ENCODE measurements at places on chromosomes 5 and 9. TPM values are rescaled to one million over a fixed set of nuclear protein-coding genes. Genes with fewer than 3 reads are reported as not detected.

GRCh38 chr5:117380316-117380715 lies 805.7 kb upstream of the SEMA6A start:
- DNase-seq, result no peak

The CCL19 gene
- total RNA-seq, result 1.00 TPM

DNA sequence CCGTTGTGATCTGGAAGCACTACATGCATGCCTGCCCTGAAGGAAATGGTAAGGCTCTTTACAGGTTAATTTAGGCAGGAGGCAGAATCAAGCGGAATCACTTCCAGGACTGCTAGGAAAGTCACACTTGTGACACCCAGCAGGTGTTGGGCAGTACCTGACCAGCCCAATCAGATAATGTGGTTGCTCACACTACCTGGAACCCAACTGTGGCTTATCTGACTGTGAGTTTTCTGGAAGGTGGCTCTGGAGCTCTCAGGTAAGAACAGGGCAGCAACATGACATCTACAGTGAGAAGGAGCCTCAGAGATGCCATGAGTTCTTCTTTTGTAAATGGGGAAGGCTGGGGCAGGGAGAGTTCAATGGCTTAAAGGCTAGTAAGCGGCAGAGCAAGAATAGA lies 146.4 kb downstream of the ARSB start:
- DNase-seq, result no peak

- DNase-seq, result no peak
Observed at GRCh38 chr5:158054223-158055110, 195.5 kb upstream of the CLINT1 start.

GRCh38 chr9:121748074-121748473 lies 96.6 kb downstream of the DAB2IP start:
- DNase-seq, result no peak

DNA sequence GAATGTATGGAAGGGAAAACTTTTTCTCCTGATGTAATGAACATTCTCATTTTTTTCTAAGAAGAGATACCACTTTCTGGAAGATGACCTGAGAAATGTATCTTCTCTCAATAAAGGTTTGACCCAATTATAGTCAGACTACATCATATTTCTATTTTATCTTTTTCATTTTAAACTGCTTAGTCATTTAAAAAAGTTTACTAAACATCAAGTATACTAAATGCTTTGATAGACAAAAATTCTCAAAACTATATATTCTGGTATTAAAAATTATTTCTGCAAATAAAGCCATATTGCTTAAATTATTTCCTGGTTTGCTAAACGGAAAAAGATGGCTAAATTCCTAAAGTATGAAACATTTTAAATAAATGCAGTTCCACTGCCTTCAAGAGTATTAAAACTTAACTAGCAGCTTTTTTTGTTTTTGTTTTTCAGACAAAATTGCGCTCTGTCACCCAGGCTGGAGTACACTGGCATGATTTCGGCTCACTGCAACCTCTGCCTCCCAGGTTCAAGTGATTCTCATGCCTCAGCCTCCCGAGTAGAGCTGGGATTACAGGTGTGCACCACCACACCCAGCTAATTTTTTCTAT lies 37.1 kb downstream of the FBXW11 start:
- no peak for DNase-seq

DNA sequence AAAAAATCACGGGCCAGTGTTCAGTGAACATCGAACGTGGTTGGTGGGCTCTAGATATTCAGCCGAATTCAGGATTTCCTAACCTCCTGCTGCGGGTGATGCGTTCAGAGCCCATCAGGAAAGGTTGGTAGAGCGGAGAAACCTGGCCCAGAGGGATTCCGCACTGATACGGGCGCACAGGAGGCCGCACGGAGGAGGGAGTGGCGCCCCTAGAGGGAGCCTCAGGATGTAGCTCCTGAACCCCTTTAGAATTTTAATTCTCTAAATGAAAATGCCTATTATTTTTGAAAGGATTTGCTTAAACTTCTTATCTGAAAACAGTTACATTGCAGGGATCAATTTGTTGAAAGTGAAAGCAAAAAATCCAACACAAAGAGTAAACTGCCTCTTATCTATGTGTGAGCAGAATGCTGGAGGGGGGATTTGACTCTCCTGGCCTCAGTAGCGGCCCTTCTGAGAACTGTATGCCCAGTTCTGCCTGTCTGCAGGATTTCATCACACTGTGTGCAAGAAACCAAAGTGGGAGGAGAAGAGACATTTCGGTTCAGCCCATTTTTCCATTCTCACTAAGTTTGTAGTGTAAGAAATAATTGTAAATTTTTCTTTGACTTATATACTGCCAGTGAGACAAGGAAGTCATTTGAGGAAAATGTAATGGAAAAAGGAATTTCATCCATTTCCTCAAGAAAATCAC lies 75.9 kb downstream of the TENT4A start:
- DNase-seq, result no peak

The ADRB2 gene
- 0.99 TPM for total RNA-seq

The FAM200C gene
- 1.2 TPM for total RNA-seq

DNA sequence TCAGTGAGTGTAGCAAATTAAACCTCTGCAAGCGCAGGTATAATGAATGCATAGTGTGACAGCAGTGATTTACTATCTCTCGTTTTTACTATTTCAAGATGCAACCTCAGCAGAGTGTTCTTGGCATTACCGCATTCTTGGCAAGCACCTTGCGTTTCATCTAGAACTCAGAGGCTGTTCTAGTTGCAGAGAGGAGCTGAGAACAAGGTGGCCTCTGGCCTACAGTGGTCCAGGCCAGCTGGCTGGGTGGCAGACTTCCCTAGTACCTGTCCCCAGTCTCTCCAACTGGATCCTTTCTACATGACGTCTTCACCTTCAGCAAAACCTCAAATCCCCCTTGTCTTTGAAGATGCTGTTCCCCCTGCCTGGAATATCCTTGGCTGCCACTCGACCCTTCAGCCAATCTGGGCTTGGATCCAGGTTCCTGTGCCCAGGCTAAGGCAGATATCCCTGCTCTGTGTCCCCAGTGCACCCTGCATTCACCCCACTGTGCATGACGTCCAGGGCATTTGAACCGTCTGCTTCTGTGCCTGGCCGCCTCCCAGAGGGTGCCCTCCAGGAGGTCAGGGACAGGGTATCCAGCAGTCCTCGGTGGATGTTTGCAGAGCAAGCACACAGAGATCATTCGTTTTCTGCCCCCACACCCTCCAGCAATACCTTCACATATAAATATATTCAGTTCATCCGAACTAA lies 120.4 kb upstream of the CPEB4 start:
- peak; percentile 77 for DNase-seq

The SMIM32 gene
- not detected for total RNA-seq

The FAM221B gene
- not detected for total RNA-seq

DNA sequence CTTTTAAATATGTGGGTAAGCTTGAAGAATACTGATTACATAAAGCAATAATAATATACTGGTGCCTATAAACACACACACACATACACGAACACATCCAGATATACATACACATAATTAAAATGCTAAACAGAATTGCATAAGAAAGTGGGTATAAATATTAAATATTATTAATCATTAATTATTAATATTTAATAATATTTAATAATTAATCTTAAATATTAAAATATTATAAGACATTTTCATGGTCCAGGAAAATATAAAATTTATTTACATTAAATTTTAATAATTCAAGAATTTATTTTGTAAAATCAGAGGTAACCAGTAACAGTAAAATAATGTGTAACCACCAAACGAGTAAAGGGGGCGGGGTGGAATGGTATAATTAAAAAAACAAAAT lies 178.3 kb downstream of the TMEM232 start:
- no peak for DNase-seq
